ENCODE measurements at places on chromosomes 6 and 20.

- DNase-seq: no peak
Measured at GRCh38 chr6:88535306-88535705, 369.2 kb upstream of the CNR1 start.

DNA sequence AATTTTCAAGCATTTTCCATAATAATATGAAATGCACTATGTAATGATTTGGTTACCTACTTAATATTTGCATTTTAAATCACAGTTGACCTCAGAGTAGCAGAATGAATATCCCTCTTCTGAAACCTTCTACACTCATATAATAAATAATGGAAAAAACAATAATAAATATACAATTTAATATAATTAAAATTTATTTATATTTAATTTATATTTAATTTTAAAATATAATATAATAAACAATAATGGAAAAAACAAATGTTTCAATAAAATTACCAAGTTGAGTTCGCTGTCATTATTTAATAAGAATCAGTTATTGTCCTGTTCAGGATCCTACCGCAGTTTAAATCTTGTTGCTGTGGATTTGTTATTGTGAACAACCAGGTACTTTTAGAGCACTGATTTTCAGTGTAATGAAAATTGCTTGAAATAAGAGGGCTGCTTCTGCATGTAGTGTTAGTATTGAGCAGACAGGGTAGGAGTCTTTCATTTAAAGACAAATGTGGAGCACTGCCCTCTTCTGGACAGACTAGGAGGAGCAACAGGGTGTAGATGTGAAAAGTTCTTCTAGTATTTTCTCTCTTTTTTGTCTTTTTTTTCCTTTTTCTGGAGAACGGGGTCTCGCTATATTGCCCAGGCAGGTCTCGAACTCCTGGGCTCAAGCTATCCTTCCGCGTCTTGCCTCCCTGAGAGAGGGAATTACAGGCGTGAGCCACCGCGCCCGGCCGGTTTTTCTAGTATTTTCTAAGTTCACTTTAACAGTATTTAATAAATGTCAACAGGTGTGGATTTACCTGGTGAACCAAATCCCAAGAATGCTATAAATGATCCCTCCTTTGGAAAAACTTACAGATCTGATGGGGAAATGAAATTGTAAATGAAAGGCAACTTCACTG is 13.6 kb downstream of the TRAPPC3L start:
- DNase-seq: peak; percentile 20

GRCh38 chr20:37071481-37071911 is 24.3 kb downstream of the RBL1 start:
- no peak for DNase-seq

DNA sequence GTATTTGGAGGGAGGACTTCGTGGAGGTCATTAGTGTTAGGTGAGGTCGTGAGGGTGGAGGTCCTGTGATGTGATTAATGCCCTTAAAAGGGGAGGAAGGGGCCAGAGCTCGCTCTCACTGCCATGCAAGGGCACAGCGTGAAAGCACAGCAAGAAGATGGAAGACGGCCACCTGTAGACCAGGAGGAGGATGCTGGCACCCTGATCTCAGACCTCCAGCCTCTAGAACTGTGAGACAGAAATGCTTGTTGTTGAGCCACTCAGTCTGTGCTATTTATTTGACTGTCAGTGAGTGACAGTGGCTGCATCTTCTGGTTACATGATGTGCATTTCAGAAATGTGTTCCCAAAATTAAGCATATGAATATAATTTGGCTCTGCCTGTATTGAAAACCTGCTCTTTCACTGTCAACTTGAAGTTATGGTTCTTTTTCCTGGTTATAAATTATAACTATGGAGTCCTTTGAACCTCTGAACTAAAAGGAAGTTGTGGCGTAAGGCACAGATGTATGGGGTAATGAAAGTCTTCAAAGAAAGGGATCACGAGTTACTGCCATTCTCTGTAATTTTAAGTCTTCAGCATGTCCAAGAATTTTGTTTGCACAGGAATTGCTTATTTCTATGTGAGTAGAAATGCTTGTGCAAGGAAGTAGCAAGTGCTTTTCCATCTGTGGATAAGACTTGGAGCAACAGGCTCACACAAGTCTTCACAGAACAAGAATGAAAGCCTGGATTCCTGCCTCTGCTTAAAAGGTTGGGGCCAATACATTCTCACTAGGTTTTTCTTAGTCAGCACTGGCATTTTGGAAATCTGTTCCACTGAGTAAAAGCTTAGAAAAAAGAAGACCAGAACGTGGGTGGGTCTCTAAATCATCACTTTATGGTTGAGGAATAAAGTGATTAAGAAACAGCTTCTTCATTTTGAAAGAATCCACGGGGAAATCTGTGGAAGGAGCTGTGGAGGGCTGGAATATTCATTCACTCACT is 10.3 kb downstream of the PPP1R14C start:
- DNase-seq: no peak

- DNase-seq: no peak
Measured at GRCh38 chr6:126743076-126743475, 375.4 kb upstream of the RSPO3 start.

DNA sequence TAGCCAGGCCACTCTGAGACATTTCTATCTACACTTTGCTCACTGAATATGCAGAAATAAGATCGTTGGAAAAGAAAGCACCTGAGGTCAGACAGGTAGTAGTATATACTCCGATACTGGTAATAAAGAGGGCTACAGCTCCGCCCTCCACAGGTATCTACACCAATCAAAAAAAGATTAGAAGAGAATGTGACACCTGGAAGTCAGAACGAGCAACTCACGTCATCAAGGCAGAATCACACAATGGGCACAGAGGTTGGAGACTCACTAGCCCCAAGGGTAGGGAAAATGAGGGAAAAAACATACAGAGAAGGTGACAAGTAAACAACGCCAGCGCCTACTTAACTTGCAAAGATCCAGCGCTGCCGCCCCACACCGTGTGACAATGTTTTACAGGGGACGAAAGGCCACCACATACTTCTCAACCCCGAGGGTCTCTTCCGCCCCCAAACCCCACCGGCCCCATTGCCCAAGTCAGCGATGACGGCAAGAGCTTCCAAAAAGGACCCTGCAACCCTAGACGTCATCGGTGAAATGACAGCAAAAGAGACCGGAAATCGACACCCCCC is 653 bp downstream of the LMBRD1 start:
- peak; percentile 4 for DNase-seq

- no peak for DNase-seq
Measured at GRCh38 chr6:150959166-150959565, 93.7 kb downstream of the MTHFD1L start.

All from stimulated activated CD8-positive, alpha-beta memory T cell treated with anti-CD3 and anti-CD28 coated beads, Interleukin-7, amount 100 ng/mL, for 1 hour (primary cell).